Stimulated activated CD4-positive, alpha-beta T cell treated with anti-CD3 and anti-CD28 coated beads, Interleukin-1b, Interleukin-23, amount 100 ng/mL, for 24 hours (primary cell): ENCODE measurements at places on chromosomes 11 and 22.

DNA sequence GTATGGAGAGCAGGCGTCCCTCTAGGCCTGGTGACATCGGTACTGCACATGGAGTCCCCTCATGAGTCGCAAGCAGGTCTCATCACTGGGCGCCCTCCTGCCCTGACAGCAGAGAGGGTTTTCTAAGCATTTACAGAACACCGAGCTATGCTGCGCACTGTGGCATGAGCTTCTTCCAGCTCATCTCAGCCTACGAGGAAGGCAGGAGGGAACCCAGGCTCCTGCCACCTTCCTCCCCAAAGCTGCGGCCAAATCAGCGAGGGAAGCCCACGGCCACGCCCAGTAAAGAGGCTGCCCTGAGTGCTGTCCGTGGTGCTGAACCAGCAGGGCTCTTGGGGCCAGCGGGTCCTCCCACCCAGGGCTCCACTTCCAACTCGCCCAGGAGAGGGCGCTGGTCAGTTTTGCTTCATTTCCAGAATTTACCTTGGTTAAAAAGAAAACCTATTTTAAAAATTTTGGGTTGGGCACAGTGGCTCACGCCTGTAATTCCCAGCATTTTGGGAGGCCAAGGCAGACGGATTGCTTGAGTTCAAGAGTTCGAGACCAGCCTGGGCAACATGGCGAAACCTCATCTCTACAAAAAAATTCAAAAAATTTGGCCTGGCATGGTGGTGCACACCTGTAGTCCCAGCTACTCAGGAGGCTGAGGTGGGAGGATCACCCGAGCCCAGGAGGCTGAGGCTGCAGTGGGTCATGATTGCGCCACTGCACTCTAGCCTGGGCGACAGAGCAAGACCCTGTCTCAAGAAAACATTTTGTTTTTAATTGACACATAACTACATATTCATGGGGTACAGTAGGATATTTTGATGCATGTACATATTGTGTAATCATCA, 34.2 kb downstream of the PHF21B start:
- peak; percentile 66 for DNase-seq

GRCh38 chr22:31378123-31378522, 21.3 kb upstream of the DRG1 start:
- no peak for DNase-seq

DNA sequence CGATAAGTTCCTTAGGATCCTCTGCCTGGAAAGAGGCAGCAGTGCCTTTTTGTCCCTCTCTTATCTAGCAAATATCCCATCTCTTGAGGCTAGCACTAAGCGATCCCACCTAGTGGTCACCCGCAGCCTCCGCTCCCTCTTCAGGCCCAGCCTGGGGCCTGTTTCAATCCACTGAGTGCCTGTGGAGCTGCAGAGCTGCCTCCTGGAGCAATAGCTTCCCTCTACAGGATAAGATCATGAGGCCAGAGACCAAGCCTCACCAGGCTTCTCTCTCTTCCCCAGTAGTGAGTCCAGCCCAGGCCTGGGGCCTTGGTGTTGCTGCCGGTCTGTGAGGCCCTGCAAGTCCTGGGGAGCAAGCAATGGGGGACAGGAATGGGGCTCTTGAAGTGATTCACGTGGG, 65.8 kb downstream of the SLC22A12 start:
- no peak for DNase-seq

DNA sequence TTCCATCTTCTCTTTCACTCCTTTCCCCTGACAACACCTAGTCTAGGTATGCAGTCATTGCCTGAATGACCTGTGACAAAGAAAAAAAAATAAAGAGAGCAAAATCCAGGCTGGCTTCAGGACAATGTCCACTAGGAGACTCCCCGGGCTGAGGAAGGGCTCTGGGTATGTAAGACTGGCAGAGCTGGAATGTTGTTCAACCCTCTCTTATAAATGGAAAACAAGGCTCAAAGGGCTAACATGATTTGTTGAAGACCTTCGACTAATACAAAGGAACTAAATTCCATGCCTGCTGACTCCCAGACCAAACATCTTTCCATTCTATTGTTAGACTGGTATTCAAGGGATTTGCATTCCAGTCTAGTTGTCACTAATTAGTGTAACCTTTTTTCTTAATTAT, 122.2 kb downstream of the ARL14EP start:
- DNase-seq: no peak

GRCh38 chr11:8779107-8779506, 96.5 kb downstream of the RPL27A start:
- DNase-seq: no peak

DNA sequence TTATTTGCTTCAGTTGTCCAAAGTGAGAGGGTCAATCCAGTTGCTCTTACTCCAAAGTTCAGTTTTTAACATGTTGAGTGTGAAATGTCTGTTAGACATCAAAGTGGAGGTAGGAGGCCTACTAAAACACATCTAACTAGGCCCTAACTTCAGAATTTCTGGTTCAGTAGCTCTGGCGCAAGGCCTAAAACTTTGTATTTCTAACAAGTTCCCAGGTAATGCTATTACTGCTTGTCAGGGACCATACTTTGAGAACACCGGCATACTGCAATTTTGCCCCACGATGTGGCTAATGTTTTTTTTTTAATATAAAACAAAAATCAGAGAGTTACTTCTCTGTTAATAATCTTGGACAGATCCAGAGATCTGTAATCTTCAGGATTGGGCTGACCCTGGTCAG, 72.4 kb upstream of the LRRC55 start:
- DNase-seq: no peak

DNA sequence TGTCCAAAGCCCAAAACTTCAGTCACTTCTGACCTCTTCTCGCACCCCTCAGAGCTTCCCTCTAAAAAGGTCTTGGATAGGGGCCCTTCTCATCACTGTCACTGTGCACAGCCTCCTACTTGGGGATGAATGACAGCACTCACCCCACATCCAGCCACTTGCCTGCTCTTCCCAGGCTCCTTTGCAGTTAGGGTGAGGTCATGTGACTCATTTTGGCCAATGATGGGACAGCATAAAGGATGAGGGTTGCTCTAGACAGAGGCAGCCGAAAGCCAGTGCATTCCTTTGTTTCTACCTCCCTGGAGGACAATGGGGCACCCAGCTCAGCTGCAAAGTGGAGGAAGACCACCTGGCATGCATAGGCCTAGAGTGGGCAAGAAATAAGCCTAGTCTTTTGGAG, 1413.3 kb downstream of the TBC1D22A start:
- DNase-seq: no peak

DNA sequence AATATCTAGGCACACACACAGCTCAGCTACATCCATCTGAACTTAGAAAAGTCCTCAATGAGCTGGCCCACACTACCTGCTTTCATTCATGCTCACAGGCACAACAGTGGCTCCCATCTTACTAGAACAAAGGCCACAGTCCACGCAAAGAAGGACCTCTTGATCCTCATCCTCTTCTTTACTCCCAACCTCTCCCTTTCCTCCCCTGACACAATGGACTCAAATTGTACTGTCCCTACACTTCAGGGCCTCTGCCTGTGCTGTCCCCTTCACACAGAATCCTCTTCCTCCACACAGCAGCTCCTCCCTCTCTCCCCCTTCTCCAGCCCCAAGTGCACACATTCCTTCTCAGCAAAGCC, 12.7 kb downstream of the SMCO4 start:
- no peak for DNase-seq

DNA sequence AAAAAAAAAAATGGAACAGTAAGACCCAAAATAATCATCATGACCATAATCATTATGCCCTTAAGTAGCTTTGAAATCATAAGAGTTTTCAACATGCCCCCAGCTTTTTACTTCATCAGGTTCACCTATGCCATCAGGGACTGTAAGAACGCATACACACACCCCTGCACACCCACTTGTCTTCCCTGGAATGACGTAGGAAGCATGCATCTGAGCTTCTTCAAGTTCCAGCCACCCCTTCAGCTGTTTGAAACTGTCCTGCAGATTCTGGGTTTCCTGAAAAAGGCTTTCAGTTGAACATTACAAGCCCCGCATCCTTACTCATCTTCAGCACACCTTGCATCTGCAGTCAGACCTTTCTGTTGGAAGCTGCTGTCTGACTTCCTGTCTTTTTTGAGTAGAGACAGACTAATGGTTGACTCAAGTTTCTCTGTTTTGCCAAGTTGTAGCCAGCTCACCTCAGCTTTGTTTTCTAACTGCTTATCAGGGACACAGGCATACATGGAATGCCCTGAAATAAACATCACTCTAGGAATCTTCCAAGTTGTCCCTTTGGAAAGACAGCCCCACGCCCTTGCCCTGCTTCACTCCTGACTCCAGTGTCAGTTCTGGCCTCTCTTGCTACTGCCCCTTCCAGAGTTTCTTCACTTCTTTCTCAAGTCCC, 37.0 kb downstream of the ARHGAP1 start:
- DNase-seq: no peak

DNA sequence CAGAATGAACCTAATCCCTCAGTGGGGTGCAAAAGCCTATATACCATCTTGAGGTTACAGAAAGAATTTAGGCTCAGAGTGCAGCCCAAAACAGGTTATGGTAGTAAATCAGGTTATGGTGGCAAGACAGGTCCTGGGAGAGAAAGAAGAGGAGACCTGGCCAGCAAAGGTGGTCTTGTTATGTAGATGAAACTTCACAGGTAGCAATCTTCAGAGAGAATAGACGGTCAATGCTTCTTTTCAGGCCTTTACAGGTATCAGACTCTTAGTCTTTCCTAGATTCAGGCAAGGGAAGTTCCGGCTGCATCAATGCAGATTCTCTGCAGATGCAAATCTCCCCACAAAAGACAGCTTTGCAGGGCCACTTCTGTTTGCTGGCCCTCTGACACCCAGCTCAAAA, 45.8 kb upstream of the SORL1 start:
- no peak for DNase-seq

DNA sequence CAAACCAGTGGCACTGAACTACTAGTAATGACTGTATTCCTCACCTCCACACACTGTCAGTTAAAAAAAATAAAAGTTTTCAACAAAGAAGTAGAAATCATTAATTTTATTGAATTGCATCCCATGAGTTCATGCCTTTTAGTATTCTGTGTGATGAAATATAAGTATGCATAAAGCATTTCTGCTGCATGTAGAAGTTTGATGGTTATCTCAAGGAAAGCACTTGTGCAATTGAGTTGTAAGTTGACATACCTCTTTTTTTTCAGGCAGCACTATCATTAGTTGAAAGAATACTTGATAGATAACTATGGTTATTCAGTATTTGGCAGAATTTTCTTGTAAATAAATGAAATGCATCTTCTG, 104.4 kb downstream of the STIM1 start:
- DNase-seq: no peak

GRCh38 chr11:118868659-118869058, 15.0 kb upstream of the CXCR5 start:
- no peak for DNase-seq

DNA sequence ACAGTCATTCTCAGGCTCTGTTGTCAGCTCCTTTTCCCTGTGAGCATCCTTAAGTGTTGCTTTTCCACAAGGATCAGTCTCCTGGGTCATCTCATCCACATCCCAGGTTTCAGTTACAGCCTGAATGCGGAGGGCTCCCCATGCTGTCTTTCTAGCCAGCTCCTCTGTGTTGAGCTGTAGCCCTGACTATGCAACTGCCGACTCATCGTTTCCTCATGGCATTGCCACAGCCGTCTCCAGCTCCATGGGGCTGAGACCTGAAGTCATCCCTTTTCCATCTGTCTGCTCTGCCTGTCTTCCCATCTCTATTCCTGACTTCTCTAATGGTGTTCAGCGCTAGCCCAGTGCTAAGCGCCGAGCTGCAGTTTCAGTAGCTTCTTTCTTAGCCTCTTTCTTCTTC, 11.8 kb downstream of the SAMM50 start:
- DNase-seq: no peak

- no peak for DNase-seq
Observed at GRCh38 chr22:35451592-35451991, 51.7 kb downstream of the MCM5 start.

GRCh38 chr11:11982975-11983374, 25.5 kb downstream of the DKK3 start:
- DNase-seq: no peak

GRCh38 chr22:32082331-32082730, 39.3 kb downstream of the SLC5A1 start:
- no peak for DNase-seq

- no peak for DNase-seq
Observed at GRCh38 chr11:122101625-122102291, 14.3 kb downstream of the BLID start.

DNA sequence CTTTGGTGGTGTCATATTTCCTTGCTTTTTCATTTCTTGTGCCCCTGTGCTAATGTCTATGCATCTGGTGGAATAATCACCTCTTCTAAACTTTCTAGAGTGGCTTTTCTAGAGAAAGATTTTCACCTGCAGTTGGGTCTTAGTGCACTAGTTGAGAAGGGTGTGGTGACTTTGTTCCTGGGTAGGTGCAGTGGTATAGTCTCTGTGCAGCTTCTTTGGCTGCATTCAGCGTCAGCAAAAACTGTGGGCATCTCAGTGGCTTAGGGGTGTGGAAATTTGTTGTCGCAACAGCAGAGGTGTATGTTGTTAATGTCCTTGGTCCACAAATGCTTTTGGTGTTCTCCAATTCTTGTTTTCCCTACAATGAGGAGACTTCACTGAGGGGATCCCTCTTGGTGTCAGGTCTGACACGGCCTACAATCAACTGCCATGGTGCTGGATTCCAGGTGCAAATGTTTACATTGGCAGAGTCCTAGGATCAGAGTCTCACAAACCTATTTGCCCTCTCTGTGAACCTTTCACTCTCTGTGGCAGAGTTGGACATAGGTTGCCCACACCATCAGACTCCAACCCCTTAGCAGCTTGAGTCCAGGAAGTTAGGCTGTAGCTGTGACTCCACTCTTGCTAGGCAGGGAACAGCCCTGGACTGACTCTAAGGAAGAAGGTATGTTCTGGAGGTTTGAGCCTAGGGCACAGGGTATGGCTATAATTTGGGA, 48.8 kb downstream of the GDPD4 start:
- DNase-seq: no peak

DNA sequence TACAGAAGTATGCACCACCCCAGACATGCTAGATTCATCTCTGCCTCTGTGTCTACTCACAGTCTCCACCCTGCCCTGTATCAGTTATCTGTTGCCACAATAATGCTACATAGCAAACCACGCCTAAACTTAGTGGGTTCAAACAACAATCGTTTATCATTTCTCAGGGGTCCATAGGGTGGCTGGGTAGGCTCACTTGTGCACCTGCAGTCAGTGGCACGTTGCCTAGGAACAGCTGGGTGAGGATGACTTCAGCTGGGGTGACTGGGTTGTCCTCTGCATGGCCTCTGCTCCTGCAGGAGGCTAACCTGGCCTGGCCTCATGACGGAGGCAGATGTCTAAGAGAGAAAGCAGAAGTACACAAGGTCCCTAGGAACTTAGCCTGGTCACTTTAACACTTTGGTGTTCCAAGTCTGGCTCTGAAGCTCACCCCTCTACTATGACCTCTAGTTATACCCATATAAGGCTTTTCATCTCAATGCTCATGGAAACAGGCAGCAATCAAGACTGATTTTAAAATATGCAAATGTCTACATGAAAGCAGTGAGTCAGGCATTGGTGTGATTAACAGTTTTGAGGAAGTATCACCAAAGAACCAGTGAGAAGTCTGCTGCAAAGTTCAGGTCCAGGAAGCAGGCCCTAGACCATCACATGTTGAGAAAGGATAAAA, 10.7 kb downstream of the OLFML1 start:
- DNase-seq: no peak
